ENCODE measurements at places on chromosomes 12 and 14.

DNA sequence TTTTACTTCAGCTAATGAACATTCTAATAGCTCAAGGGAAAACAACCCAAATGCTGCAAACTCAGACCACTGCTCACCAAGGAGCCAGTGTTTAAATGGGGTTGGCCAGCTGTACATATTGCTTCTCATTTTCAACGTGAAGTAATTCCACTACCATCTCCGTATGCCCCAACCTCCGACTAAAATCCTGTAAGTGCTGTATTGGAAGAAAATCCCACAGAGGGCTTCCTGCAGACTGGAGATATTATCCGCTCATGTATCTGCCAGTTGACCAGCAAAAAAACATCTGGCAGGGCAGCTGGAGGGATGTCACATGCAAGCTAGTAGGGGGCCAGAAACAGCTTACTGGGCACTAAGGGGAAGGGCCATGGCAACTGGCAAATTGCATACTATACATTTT, 485.0 kb downstream of the SNAPC1 start:
- DNase-seq: no peak

GRCh38 chr12:53174881-53175491, 5.5 kb upstream of the ZNF740 start:
- DNase-seq: no peak

GRCh38 chr14:62187265-62187664, 425.0 kb downstream of the SNAPC1 start:
- DNase-seq: no peak

DNA sequence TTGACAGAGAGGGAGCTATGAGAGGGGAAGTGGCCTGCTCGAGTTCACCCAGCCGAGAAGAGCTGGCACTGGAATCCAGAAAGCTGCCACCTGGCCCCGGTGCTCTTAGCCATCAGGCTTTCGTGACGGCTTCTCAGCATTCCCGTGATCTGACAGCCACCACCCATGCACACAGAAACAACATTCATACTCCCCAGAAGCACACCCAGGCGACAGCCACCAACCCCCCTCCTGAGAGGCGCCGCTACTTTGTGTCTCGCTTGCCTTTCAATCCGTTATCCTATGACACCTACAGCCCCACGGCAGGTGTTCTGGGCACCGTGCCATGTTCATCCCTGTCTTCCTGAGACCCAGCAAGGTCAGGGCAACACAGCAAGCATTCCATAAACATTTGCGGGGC, 31.4 kb downstream of the PSMC1 start:
- no peak for DNase-seq

DNA sequence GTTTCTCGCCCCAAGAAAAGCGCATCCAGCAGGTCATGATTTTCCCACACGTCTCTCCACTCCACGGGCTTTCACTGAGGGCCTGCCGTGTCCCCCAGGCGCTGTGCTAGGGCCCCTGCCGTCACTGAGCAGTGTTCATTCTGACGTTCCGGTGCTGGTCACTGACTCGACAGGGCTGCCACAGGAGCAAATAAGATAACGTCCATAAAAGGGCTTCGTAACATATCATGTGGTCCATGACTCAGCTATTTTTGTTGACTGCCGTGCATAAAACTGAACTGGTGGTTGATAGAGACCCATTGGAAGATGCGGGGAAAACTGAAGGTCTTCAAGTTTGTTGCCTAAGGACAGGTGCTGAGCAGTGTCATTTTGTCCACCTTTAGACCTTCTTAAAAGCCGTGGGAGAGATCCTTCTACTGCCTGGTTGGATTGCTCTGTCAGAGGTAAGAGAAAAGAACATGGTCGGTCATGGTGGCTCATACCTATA, 46.3 kb downstream of the ADGRD1 start:
- no peak for DNase-seq

DNA sequence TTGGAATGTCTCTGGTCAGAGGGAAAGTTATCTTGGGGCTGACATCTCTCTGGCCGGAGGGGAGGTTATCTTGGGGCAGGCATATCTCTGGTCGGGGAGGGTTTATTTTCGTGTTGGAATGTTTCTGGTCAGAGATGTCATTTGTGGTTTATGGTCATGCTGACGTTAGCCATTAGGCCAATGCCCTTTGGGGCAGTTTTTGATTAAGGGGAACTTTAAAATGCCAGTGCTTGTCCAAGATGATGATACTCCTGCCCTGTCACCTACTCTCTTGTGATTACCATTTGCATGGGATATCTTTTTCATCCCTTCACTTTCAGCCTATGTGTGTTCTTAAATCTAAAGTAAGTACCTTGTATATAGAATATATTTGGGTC, 29.0 kb upstream of the A2M start:
- DNase-seq: no peak

DNA sequence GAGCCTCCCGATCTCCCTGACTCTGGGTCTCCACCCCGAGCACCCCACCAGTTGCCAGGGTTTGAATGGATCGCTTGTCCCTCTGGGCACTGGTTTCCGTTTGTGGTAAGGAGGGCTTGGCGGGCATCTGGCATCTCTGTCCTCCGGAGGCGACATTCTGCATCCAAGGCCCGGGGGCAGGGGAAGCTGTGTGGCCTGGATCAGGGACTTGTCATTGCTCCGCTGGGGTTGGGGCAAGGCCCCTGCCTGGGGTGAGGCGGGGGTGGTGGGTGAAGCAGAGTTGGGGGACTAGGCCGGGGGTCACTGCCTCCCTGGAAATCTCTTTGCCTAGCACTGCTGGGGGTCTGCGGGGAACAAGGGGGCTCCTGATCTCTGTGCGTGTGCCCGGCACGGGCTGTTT, 30.2 kb downstream of the KIF26A start:
- DNase-seq: no peak

GRCh38 chr14:40197344-40197743, 765.1 kb upstream of the FBXO33 start:
- DNase-seq: no peak

- DNase-seq: no peak
Observed at GRCh38 chr12:121975021-121975420, 46.7 kb upstream of the BCL7A start.

- no peak for DNase-seq
Observed at GRCh38 chr14:24673534-24674203, 39.7 kb upstream of the GZMB start.
